ENCODE measurements at places on chromosomes 3 and 15. TPM values are rescaled to one million over a fixed set of nuclear protein-coding genes. Genes with fewer than 3 reads are reported as not detected.

NCEH1 gene
- total RNA-seq, result 9.1 TPM

TP53BP1 gene
- total RNA-seq, result 29.1 TPM

DNA sequence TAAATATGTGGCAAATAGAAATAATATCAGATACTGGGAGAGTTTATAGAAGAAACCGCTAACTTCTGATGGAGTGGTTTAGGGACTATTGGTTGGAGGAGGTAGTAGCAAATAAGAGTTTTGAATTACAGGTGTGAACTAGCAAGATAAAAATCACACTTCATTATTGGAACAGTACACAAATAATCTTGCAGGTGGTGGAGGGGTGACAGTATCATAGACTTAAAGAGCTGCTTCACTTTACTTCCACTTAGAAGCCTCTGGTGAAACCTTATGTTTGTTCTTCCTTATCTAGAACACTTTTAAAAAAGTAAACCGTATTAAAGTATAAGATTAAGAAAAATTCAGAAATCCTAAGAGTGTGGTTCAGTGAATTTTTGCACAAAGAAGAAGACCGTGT, 69.4 kb downstream of the MEF2A start:
- peaks cover 8% of the 10 kb centered on the region for H3K36me3 ChIP-seq
- H3K27me3 ChIP-seq, result no peaks in the 10 kb centered on the region
- DNase-seq, result no peak

GRCh38 chr3:5055357-5056110, 66.6 kb upstream of the ARL8B start:
- H3K27me3 ChIP-seq, result no peaks in the 10 kb centered on the region
- no peak overlapping the region for H3K4me3 ChIP-seq
- H3K4me1 ChIP-seq, result no peaks in the 10 kb centered on the region
- H3K36me3 ChIP-seq, result no peaks in the 10 kb centered on the region
- DNase-seq, result no peak

GRCh38 chr15:74158855-74159650, 14.5 kb upstream of the ISLR start:
- no peak overlapping the region for H3K27ac ChIP-seq
- H3K27me3 ChIP-seq, result no peaks in the 10 kb centered on the region
- no peak overlapping the region for H3K4me3 ChIP-seq
- DNase-seq, result no peak
- H3K36me3 ChIP-seq, result no peaks in the 10 kb centered on the region
